ENCODE measurements at places on chromosomes 6 and 20.

DNA sequence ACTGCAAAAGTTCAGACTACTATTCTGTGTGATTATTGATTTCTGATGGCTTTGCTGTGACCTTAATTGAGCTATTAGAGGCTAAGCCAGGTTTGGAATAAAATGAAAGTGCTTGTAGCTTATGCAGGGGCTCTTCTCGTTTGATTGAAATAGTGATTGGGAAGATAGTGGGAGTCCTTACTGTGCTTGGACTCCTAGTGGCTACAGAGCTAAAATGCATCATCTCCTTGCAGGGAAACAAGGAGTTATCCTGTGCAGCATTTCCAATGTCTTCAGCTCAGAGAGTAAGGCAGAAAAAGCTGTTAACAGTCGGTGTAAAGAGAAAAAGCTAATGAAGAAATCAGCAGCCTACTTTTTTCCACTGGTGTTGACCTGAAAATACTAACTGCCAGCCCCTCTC lies 173.5 kb downstream of the SLC35F1 start:
- DNase-seq: no peak

DNA sequence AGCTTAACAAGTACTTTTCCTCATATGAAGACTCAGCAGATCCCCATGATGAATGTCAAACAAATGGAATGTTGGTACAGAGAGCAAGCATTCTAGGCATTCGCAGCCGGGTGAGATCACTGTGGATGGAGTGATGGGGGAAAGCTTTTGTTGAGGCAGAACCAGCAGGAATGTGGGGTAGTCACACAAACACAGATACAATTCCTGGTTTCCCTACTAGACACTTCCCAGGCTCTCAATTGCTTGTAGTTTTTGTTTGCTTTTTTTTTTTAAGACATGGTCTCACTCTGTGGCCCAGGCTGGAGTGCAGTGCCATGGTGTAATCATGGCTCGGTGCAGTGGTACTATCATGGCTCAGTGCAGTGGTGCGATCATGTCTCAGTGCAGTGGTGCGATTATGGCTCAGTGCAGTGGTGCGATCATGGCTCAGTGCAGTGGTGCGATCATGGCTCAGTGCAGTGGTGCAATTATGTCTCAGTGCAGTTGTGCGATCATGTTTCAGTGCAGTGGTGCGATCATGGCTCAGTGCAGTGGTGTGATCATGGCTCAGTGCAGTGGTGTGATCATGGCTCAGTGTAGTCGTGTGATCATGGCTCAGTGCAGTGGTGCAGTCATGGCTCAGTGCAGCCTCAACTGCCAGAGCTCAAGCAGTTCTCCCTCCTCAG lies 15.4 kb upstream of the IER3 start:
- no peak for DNase-seq

- DNase-seq: no peak
Measured at GRCh38 chr6:151699719-151700118, 107.8 kb upstream of the ESR1 start.

DNA sequence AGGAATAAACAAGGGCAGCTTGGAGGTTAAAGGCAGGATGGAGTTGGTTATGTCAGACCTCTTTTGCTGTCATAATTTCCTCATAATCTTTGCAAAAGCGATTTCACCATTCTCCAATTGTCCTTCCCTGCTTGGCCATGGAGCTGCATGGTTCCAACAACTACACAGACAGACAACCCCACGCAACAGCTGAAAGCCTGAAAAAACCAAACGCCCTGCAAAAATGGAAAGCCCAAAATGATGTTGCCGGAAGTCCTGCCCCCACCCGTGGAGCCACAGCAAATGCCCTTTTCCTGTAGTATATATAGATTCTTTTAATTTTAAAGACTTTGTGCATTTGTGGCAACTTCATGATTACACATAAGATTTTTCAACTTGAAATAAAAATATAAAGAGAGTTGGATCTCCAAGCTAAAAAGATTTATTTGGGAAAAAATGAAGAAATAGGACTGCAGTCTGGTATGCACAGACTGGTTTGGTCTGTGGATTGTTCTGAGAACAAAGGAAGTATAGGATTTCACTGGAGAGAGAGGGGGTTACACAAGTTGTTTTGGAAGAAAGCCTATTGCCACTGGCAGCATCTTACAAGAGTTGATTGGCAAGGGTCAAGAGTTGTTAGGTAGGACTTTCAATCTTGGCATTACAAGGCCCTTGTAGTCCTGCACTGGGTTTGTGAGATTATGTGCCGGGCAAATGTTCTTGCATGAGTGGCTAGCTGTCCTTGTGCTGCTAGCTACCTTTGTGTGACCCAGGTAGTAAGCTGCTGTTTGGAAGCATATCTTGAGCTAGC lies 190.0 kb downstream of the C6orf118 start:
- no peak for DNase-seq

DNA sequence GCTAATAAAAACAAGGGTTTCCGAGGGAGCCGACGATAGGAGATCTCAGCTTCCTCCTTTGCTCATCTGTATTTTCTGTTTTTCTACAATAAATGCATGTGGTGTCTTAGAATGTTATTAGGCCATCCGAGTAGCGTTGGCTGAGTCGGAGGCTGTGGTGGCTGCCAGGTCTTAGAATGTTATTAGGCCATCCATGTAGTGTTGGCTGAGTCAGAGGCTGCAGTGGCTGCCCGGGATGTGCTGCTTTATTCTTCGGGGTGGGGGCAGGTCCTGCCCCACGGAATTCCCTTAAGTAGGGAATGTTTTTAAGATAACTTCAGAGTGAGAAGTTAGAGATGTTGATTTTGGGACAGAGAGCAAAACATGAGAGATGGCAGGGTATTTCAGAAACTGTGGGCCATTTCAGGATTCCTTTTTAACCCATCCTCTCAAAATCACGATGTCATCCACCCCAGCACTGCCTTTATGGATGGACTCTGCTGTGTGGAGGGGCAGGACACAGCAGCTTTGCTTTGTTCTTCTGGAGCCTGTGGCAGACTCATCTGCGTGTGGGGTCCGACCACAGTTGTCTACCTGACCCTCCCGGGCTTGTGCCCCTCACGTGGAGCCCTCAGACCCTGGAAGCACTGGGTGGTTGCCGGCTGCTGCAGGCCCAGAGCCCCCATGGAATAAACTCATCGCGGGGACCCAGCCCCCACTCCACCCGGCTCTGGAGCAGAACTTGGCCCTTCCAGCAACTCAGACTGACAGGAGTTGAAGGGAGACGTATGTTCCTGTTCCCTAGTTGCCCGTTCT lies 20.4 kb downstream of the OSBPL2 start:
- DNase-seq: no peak
